NCI-H1092 (cell line): ENCODE measurements at places on chromosomes 13 and 19.

- no peak for DNase-seq
Measured at GRCh38 chr13:26988059-26988769, 183.4 kb downstream of the USP12 start.

GRCh38 chr19:37929355-37929923, 22.4 kb downstream of the SIPA1L3 start:
- no peak for DNase-seq

- DNase-seq, result no peak
Measured at GRCh38 chr19:47885067-47885463, 1.1 kb downstream of the SULT2A1 start.

DNA sequence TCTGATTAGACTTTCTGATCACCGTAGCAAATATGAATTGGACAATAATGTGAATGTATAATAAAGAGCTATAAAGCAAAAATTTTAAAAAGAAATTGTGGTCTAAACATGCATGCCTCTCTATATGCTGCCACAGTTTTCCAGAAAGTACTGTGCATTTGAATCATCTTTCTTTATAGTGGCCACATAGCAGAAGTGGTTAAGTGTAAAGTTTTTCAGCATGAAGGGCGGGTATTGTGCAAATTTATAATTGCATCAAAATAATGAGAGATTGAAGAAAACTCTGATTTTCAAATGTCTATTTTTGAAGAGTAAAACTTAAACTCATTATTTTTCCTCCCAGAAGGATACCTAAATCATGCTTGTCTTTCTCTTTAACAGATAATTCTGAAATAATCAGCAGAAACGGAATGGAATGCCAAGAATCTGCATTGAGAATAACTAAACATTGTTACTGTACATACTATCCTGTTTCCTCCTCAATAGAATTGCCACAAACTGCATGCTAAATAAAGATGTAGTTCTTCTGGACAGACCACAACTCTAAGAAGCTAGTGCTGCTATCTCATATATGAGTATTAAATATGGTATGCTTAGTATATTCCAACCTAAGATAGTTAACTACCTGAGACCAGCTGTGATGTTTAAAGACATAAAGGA, 42.9 kb upstream of the RAP2A start:
- DNase-seq, result no peak

DNA sequence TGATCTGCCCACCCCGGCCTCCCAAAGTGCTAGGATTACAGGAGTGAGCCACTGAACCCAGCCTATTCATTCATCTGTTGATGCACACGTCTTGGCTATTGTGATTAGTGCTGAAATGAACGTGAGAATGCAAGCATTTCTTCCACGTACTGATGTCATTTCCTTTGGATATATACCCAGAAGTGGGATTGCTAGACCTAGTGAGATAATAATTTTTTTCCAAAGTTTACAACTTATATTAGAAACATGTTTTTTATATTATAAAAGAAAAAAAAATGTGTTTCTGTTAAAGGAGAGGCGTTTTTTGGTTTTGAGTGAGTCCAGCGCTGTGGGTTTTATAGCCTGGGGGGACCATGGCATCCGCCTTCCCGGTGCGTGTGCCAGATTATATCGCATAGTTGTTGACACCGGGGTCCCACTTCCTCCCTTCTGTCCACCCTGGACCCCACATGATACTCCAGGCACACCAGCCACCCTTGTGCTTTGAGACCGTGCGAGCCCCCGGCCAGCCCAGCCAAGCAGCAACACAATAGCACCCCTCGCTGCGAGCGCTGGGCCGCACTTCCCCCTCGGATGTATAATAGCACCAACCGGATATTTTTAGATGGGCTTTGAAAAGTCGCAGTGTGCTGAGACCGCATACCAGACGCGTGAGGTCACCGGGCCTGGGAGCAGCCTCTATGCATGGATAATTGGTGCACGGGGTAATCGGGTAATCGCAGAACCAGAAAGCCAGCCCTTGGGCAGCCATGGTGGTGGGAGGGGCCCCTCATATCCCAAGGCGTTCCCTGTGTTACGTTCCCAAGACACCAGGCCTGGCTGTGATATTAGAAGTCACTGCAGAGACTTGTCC, 59.6 kb downstream of the MYO9B start:
- no peak for DNase-seq

GRCh38 chr19:12792051-12792852, 966 bp downstream of the JUNB start:
- DNase-seq, result peak; percentile 58

DNA sequence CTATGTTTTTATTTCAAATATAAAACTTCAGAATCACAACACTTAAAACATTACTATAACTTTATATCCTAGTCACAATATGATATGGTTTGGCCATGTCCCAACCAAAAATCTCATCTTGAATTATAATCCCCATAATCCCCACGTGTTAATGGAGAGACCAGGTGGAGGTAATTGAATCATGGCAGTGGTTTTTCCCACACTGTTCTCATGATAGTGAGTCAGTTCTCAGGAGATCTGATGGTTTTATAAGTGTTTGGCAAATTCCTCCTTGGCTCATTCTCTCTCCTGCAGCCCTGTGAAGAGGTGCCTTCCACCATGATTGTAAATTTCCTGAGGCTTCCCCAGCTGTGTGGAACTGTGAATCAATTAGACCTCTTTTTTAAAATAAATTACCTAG, 307.6 kb downstream of the SPRY2 start:
- DNase-seq, result no peak

- DNase-seq, result no peak
Measured at GRCh38 chr19:34416021-34416545, 11.9 kb downstream of the PDCD2L start.
